ENCODE measurements at places on chromosomes 4 and X.

DNA sequence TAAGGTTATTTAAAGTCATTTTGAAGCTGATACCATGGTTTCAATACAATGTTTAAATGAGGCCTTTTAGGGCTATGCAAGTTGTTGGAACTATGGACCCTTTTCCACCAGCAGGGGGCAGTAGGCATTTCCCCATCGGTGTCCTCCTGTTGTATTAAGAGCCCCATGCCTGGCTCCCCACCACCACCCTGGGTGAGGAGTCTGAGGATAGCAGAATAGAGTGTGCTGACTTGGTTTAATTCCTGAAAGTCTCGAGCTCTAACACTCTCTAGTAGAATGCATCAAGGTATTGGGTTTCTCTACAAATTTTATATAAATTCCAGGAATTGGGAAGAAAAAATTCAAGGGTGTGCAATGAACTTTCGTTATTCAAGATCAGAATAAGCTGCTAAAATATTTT, 234.8 kb upstream of the JADE1 start:
- peak; percentile 84 for DNase-seq

DNA sequence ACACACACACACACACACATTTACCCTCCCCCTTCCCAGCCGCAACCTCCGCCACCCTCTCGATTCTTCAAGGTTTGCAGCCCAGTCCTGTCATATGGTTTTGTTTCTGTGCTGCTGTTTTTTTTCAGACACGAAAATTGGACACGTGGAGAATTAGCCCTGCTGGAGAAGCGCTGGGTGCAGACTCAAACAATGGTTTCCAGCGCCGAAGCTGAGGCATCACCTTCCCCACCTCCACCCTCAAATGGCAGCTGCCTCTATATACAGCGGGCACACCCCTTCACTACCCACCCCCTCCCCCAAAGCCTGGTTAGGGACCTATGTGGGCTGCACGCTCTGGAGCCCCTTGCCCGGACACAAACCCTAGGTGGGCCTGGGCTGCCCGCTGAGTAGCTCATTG, 87.9 kb downstream of the BCOR start:
- no peak for DNase-seq

DNA sequence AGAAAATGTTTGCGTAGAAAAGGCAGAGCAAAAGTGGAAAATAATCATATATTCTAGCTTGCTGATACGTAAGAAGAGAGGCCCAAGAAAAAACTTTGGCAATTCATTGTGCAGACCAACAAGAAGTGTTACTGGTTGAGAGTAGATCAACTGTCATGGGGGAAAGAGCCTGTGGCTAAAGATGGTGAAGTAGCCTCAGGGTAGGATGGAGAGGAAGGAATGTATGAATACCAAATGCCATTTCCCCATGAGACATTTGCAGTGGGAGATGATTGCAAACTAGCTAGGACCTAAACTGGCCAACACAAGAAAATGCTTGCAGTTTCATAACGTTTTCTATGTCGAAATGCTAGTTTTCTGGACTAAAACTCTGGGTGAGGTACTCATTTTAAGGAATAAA, 47.7 kb upstream of the ADGRL3 start:
- DNase-seq, result no peak

DNA sequence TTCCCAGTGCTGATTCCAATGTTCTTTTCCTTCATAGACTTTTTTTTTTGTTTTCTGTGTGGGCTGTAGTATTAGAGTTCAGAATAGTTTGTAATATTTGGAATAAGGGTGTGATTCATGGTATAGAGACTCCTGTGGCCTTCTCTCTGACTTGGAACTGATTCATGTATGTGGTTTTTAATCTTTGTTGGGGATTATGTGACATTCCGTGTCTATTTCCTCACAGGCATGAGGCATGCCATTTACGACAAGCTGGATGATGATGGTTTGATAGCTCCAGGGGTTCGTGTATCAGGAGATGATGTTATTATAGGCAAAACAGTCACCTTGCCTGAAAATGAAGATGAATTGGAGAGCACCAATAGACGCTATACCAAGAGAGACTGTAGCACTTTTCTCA, 44.4 kb downstream of the POLR2B start:
- no peak for DNase-seq

DNA sequence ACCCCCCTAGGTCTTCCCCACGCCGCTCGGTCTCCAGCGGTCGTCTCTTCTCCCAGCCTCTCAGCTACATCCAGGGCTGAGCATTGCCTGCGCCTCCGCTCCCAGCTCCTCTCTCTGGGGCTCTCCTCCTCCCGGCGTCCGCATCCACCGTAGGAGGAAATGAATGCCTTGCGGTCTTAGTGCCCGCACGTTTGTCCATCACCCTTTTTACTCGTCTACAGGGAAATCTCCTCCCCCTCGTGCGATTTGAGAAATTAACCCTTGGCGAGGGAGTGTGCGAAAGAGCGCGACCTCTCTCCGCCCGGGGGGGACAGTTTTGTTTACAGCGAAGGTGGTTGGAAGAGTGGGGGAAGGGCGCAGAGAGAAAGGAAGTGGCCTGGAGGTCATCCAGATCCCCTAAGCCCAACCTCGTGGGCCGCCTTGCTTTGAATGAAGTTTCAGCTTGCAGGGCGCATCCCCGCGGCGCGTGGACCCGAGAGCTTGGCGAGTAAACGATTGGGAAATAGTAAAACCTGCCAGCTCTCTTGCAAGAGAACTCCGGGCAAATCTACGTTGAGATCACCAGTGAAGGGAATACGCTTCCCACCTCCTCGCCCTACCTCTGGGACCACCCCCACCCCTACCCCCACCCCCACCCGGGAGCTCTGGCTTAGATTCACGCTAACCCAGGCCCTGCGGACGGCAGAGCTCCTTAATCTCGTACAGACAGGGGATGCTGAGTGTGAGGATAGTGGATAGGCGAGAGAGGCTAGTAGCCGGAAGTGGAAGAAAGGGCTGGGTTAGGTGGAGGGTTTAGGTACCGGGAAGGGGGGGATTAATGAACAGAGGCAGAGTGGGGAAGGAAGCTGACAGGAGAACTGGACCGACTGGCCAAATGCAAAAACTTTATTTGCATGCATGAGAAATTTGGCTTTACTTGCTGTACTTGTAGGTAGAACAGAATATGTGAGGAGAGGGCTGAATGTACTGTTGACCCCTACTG, at the start of gene ELOVL6:
TSS of gene ELOVL6 (minus strand) at position 181 of the 982 bp plus-strand sequence. CDS start 280 bp downstream, outside the sequence.
- DNase-seq, result peak; percentile 93

- DNase-seq, result no peak
Measured at GRCh38 chrX:151609222-151609621, 45.7 kb downstream of the PASD1 start.

- DNase-seq, result no peak
Measured at GRCh38 chr4:55068522-55068921, 56.9 kb downstream of the KDR start.

- DNase-seq, result no peak
Measured at GRCh38 chrX:49270249-49270921, 792 bp downstream of the PPP1R3F start.

- no peak for DNase-seq
Measured at GRCh38 chr4:101022151-101023024, 324.9 kb downstream of the PPP3CA start.

- DNase-seq, result no peak
Measured at GRCh38 chr4:31085689-31086088, 365.5 kb downstream of the PCDH7 start.

DNA sequence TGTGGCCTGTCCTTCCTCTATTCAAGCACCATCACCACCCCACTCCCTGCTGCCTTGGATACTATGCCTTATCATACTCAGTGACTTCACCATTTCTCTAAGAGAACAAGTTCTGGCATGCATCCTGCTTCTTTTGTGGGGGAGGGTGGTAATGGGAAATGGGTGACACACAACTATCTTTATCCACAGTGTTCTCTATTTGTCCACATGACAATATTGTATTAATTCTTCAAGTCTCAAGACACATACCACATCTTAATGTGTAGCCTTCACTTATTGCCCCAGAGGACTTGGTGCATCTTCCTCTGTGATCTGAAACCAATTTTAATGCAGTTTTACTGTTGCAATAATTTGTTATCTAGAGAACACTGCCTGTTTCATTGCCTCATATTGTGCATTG, 29.3 kb upstream of the UGT2B7 start:
- DNase-seq, result no peak

DNA sequence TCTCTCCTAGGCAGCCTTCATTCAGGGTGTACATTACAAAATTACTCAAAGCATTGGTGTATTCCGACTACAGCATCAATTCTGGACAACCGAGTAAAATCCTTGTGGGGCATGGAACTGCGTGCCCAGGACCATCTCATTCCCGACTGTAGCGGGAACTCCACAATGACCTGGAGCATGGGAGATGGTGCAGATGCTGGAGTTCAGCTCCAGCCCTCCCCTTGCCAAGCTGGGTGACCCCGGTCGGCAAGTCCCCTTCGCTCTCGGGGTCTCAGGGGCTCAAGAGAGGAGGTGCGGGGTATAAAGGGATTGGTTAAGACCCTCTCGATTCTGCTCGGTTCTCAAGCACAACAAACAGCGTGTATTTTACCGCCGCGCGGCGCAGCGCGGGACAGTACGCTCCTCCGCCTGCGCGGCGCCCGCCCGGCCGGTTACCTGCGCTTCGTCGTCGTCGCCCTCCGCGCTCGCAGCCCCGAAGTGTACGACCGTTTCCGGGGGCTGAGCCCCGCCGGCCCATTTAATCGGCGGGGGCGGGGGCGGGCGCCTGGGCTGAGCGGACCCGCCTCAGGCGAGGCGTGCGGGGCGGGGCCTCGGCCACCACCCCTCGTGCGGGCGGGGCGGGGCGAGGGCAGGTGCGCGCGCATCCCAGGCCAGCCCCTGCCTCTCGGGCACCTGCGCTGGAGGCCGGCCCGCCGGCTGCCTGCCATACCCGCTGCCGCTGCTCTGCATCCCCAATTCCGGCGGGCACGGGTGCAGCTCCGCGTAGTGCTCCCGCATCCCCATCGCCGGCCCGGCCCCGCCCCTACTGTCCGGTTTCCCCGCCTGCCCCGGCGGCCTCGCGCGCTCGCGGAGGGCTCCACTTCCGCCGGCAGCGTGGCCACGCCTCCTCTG, at the start of gene G6PD:
TSS of gene G6PD (minus strand) at position 493 of the 891 bp plus-strand sequence. CDS start 691 bp downstream, outside the sequence.
- DNase-seq, result peak; percentile 82

DNA sequence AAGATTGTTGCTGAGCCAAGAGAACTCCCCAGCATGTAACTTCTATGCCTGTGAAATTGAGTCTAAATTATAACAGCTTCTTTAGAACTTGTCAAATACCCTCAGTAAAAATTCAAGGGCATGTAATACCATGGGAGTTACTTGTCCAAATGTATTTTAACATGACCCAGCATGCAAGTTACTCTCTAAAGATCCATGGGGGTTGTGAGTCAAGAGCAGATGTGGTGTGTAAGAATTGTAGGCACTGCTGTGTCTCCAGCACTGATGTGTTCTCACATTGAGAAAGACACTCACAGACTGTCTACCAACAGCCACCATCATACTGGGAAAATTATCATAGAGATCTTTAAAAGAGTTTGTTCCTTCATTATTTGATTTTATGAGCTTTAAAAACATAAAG, 237.4 kb upstream of the IL1RAPL1 start:
- no peak for DNase-seq

DNA sequence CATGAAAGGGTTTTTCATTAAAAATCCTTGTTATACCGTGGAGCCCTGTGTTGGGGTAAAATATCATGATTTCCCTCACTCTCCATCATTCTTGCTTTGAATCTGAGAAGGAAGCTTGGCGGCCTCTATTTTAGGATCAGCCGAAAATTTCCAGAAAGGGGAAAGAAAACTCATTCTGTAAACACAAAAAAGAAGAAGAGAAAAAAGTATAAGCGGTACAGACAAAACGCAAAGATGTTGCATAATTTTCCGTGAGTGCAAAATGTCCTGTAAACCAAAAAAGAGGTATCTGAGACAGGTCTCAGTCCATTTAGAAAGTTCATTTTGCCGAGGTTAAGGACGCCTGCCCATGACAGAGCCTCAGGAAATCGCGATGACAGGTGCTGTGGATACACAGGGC, 5.3 kb downstream of the CSF2RA start:
- DNase-seq, result no peak

DNA sequence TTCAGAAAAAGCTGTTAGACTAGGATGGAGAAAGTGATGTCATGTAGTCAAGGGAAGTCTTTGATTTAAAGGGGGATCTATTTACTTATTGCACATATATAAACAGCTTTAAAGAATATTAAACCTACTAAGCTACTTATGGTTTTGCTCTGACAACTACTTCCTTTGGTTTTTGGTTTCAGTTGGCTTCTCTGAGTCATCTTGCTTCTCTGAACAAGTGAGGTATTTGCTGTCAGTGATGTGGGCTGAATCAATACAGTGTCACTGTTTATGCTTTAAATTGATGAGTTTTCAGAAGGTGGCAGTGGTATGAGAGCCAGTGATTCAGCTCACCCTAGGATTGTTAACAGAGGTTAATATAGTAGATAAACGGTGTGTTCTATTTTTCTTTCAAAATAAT, 75.1 kb downstream of the CEP44 start:
- no peak for DNase-seq

DNA sequence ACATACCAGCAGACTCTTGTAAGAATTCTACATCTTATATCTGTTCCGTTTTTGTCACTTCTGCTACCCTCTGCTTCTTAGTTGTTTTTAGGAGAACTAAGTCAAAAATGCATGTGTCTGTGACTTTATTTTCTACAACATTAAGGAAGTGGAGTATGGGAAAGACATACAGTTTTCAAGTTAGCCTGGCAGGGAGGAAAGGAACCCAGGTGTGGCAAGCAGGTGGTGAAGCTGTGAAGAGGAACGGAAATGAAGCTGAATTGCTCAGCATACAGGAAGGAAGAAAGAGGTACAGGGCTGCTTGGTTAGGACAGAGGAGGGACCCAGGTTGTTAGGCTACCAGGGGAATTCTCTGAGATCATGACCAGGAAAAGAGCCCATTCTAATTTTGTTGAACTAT, 9.4 kb downstream of the GPRIN3 start:
- DNase-seq, result no peak

- DNase-seq, result no peak
Measured at GRCh38 chr4:2942037-2942531, 21.1 kb downstream of the NOP14 start.

GRCh38 chrX:16042980-16043379, 80.4 kb upstream of the GRPR start:
- DNase-seq, result no peak

- peak; percentile 24 for DNase-seq
Measured at GRCh38 chr4:76156635-76157034, 8.4 kb upstream of the NUP54 start.

GRCh38 chrX:8689473-8689872, 42.5 kb downstream of the ANOS1 start:
- DNase-seq, result no peak

DNA sequence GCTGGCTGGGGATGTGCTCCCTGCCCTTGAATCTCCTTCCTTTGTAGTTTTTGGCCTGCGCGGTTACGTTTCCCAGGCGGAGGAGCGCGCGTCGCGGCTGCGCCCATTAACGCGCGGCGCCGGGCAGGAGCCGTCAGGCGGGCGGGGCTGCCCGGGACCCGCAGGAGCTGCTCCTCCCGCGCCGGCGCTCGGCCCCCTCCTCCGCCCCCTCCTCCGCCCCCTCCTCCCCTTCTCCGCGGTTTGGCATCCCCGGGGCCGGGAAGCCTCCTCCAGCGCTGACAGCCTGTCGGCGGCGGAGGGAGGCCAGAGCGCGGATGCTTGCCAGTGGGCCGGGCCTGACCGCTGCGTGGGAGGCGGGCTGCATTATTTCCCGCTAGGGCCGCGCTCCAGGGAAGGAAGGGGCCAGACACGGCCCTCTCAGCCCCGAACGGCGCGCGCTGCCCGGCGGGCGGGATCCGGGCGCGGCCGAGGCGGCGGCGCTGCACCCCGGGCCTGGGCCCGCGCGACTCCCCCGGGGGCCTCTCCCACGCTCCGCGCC, at the start of gene DCLK2:
TSS of gene DCLK2 (plus strand) at position 405 of the 538 bp plus-strand sequence. CDS start 583 bp downstream, outside the sequence.
- peak; percentile 31 for DNase-seq

GRCh38 chrX:17459661-17460060, 84.7 kb downstream of the NHS start:
- no peak for DNase-seq
